ENCODE measurements at places on chromosomes 13 and 19.

DNA sequence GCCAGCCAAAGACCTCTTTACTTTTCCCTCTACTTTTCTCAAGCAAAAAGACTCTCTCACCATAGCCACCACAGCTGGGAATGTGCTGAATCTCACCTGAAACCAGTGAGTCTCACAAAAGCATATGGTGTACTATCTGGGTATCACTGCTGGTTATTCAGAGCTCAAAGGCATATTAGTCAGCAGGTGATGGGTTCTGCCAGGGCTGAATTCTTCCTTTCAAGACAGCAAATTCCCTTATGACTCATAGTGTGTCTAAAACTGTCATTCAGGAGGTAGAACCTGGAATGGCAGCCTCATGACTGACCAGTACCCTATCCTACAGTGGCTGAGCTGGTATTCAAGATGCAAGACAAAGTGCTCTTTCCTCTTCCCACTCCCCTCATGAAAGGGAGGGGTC, 2859.1 kb downstream of the PCDH9 start:
- DNase-seq, result no peak

- no peak for DNase-seq
Measured at GRCh38 chr19:40598918-40599307, 2.3 kb upstream of the LTBP4 start.

GRCh38 chr19:8371011-8371804, 7.3 kb downstream of the ANGPTL4 start:
- no peak for DNase-seq

DNA sequence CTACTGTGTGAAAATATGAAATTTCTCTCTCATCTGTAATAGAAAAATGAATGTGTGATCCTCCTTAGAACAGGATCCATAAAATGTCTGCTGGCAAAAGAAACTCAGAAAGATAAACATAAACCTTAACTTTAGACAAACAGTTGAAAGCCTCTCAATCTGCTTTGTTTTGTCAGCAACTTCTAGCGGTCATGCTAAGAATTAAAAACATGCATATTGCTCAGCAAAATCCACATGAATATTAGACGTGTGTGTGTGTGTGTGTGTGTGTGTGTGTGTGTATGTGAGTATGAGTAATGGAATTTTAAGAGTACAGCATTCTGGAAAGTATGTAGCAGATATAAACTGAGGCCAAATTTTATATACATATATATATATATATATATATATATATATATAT, 1779.2 kb upstream of the MIR17HG start:
- DNase-seq, result no peak

- no peak for DNase-seq
Measured at GRCh38 chr13:43953370-43953769, 73.7 kb downstream of the LACC1 start.

- no peak for DNase-seq
Measured at GRCh38 chr19:55647732-55648584, at the start of gene CCDC106. Gene CCDC106 (plus strand): TSS chr19:55648212. CDS start chr19:55649047, 835 bp downstream.
